ENCODE measurements at places on chromosomes 7 and 10.

- DNase-seq: no peak
These were observed 208.2 kb downstream of the MAD1L1 start for GRCh38 chr7:2024567-2024918.

GRCh38 chr7:67423065-67423464, 426.4 kb downstream of the TYW1 start:
- DNase-seq: no peak

DNA sequence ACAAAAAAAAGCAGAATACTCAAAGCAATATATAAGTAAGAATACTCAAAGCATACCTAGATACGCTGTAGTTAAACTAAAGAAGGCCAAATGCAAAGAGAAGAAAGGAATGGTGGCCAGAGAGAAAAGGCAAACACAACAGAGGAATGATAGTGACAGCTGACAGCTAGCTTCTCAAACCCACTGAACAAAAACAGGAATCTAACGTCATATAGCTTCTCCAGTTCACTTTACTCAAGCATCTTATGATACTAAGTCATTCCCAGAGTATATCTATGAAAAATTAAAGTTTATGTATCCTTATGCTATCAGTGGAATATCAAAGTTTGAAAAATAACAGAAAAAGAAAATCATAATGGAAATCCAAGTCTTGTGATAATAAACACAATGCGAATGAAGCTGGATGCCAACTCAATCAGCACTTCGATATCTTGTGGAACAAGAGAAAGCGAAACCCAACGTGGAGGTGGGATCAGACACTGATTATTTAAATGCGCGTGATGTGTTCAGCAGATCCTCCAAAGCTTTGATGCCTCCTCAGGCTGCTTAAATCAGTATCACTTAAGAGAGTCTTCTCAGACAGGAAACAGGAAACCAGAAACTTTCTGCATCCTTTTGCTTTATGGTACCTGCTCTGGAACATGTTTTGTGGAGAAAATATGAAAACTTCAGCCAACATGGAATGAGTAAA, 102.8 kb downstream of the PIP4K2A start:
- DNase-seq: no peak

DNA sequence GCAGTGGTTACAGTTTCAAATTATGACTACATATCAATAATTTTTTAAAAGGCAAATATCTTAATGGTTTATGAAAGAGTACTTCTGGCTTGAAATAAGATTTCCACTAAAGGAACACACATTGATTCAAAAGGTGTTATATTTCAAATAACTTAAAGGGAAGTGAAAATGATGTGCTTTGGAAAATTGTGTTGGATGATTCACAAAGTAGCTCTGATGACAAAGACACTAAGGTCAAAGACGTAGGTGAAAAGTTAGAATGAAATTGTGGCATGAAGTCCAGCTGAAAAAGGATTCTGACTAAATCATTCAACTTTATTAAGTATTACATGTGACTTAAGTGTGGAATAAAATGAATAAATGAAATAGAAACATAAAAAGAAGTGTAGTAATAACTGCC, 20.8 kb upstream of the OR2A5 start:
- DNase-seq: no peak

- DNase-seq: no peak
These were observed 517.5 kb downstream of the KIF20B start for GRCh38 chr10:90218846-90219245.

GRCh38 chr10:62972103-62972502, 155.9 kb upstream of the EGR2 start:
- no peak for DNase-seq

GRCh38 chr7:151689196-151689971, 169.7 kb upstream of the RHEB start:
- DNase-seq: no peak

GRCh38 chr7:82527851-82528250, 84.3 kb upstream of the CACNA2D1 start:
- no peak for DNase-seq

DNA sequence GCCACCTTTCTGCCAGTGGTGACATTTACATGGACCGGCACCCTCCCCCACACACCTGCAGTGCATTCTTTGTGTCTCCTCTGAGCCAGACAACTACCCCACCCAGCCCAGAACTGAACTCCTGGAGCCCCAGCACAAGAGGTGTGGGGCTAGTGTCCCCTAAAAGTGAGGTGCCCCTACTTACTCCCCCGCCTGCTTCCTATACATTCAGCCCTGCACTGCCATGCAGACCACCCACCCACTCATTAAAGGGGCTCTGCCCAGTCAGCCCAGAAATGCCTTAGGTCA, 1.9 kb downstream of the SAP25 start:
- DNase-seq: no peak

- DNase-seq: no peak
These were observed 220.5 kb downstream of the LHFPL3 start for GRCh38 chr7:104548861-104549260.

- DNase-seq: peak; percentile 43
These were observed 24.3 kb upstream of the ZRANB1 start for GRCh38 chr10:124917428-124918190.

DNA sequence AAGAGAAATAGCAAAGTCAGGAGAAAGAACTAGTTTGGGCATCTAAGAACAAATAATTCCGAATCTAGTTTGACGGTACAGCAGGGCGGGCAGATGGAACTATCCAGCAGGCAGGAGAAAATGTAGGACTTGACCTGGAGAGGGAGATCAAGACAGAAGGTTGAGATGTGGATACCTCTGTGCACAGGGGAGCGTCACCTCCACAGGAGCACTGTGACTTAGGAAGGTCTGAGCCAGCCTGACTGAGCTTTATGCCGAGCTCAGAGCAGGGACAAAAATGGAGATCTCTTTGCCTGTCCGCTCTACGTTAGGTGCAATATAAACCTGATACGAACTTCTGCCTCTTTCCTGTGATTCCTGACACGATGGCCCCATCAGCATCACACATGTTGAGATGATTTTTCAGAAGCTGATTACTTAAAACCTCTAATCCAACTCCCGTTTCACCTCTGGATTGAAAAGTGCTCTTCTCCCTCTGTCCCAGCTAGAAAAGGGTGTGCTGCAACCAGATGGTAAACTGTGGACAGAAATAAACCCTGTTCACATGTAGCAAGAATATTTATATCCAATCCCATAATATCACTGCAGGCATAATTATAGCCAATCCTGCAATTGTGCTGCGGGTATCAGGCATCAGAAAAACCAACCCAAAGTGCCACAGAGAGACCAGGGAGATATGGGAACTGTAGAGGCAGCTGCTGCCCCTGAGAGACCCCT, 13.6 kb upstream of the SORBS1 start:
- no peak for DNase-seq

DNA sequence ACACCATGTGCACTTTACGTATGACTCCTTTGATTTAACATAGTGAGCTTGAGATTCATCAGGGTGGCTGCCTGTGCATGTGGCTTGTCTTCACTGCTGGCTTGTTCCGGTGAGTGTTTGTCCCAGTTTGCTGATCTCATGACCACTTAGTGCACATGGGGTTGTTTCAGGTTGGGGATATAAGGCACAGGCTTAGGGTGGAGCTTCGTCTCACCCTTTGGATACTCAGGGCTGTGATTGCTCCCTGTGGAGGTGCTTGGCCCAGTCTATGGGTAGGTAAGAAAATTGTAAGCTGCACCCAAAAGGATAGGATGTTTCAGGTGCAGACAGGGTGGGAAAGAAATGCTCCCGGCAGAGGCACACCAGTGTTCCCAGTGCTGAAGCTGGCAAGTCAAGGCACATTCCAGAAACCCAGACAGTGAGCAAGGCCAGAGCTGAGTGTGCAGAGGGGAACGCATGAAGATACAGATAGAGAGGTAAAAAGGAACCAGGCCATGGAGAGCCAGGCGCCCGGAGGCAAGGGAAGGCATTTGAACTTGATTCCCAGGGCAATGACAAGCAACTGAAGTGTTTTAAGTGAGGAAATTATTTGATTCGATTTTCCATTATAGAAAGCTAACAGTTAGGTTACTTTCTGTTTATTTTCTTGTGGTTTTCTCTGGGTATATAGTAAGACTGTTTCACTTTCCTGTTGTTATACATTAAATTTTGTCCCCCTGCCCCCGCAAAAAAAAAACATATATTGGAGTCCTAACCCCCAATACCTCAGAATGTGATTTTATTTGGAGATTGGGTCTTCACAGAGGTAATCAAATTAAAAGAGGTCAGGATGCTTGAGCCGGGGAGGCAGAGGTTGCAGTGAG, 289.8 kb upstream of the KLF6 start:
- no peak for DNase-seq

- no peak for DNase-seq
These were observed 8.0 kb upstream of the PWWP2B start for GRCh38 chr10:132388891-132389432.

- no peak for DNase-seq
These were observed 116.2 kb downstream of the SH3PXD2A start for GRCh38 chr10:103739039-103739764.

DNA sequence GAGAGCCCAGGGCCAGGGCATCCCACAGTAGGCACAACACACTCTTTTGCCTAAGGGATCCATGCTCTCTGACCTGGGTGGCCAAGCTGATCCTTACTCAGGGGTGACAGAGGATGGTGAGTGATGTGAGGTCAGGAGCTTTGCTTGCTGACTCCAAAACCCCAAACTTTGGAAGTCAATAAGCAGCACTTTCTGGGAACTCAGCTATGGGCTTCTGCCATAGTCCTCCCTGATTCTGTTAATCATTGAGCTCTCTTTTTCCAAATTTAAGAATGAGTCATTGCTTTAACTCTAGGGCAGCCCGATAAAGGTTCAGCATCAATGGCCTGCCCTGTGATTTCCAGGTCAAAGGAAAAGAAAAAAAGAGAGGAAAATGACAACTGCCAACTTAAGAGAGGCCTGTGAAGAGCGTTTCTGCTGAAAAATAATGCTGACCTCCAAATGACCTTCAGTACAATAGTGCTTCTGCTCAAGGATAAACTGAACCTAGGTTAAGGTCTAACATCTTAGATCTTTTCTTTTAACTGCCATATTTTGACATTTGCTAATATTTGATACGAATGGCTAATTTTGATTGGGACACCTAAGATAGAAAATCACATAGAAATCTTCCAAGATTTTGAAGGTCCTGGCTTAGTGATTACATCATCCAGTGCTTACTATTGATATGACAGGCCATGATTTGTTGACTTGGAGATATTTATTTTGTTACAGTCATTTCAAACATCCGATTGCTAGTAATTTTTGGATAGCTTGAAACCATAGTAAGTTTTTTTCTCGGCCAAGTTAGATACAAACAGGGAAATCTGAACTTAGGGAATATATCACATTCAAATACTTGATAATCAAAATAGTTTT, 20.8 kb upstream of the RELN start:
- DNase-seq: no peak

DNA sequence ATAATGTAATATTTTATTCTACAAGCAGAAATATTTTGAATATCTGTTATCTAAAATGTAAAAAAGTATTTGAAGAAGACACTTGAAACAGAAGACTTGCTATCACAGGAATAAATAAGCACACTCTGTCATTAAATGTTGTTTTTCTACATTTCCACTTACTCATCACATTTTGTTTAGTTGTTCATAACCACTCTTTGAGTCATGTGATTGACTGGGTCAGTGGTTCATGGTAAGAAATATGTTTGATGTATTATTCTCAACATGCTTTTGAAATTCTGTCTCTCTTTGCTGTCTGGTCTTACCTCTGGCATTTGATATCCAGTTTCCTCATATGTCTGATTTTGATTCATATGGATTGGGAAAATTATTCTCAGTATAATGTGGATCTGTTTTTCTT, 171.8 kb downstream of the SUGCT start:
- no peak for DNase-seq

DNA sequence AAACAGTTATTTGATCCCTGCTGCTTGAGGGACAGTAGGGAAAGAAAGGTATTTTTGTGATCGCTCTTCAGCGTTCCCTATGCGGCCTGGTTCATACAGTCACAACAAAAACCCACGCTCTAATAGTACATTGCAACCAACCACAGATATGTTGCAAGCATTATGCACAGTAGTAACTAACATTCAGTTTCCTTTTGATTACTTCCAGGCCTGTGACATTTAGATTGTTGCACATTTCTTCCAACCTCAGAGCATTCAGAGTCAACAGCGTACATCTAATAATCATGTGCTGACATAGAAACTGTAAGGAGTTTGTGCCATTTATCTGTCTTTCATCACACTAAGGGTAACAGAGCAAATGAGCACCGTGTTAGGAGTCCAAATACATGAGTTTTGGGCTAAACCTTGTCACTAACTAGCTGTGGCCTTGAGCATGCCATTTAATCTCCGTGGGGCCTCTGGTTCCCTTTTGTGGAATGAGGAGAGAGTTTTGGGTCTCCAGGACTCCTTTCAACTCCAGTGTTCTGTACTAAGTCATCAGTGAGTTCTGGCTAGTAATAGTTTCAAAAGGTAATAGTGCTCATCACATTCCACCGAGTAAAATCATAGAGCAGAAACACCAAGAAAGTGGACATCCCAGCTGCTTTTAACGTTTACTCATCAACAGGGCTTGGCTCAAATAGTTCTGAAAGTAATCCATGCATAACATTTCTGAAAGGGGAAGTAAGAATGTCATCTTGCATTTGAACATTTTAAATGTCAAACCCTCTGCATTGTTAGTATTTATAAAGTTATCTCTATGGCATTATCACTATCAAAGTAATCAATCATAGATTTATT, 99.0 kb upstream of the FZD1 start:
- DNase-seq: no peak

- no peak for DNase-seq
These were observed 804 bp downstream of the TMEM106B start for GRCh38 chr7:12211711-12212485.

- DNase-seq: no peak
These were observed 143.8 kb downstream of the TEX36 start for GRCh38 chr10:125538947-125539731.

GRCh38 chr7:151558575-151558974, 38.9 kb upstream of the RHEB start:
- no peak for DNase-seq

GRCh38 chr10:91596825-91597196, 36.1 kb downstream of the PPP1R3C start:
- no peak for DNase-seq

- DNase-seq: no peak
These were observed 4.1 kb upstream of the CHN2 start for GRCh38 chr7:29190349-29191045.

DNA sequence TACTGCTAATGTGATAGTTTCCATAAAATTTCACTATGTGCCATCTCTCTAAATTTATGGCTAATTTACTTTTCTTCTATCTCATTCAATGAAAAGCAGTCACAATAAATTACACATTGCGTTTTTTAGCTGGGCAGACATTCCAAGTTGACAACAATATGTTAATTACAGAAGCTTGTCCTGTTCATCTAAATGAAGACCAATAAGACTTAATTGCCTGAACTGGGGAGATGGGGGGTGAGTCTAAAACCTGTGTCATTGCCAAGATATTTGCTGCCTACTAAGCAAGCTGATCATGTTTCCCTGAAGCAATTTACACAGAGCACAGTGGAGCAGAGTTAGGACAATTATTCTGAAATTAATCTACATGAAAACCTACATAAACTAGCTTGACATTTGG, 89.3 kb upstream of the ADRB1 start:
- DNase-seq: no peak

DNA sequence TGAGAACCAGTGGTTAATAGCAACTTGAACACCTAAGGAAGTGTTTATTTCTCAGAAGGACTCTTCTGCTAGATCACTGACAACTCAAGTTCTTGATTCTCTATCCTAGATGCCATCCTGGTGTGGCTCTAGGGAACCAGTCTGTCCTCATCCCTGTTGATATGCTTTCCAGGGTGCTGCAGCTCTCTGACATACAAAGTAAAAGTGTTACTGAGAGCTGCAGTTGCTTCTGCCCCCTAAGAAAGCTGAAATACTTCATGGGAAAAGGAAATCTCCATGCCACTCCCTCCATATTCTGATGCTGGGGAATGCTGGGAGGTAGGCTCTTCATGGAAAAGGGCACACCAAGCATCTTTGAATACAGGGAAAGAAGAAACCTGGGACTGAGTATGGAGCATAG, 168.1 kb downstream of the KLF6 start:
- no peak for DNase-seq
